ENCODE measurements at places on chromosomes 5 and 9.
A peak's percentile ranks its signal among the peaks of the same experiment; 100 is the strongest.

DNA sequence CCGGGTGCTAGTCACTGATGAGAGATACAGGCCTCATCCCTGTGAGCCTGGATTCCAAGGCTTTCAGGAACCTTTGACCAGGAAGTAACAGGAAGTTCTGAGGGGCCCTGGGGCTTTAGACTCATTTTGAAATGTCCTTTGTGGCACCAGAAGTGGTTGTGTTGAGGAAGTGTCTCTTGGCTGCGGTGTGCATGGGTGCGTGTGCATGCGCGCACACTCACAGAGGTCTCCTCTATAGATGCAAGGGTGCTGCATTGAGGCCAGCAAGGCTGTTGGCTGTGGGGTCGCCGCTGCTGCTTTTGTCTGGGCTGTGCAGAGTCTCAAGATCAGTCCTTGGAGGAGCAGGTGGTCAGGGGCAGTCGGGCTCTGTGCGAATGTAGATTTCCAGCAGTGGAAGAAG lies 7.6 kb downstream of the RAB24 start:
- no peak for DNase-seq

- no peak for DNase-seq
These were observed 28.1 kb downstream of the KCNMB1 start for GRCh38 chr5:170361116-170361515.

GRCh38 chr5:167451076-167451475 lies 840.4 kb upstream of the WWC1 start:
- DNase-seq: no peak

DNA sequence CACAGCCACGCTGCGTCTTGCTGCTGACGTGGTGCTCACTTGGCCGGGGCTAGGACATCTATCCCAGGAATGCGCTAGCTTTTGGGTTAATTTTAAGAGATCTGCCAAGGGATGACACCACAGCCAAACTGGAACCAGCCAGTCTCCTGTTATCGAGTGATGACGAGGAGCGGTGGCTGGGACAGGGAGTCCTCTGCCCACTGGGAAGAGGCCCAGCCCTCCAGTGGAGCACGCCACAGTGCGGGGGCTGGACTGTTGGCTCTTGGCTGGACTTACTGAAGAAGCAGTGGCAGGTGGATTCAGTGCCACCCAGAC lies 55.1 kb upstream of the PHYKPL start:
- DNase-seq: no peak

DNA sequence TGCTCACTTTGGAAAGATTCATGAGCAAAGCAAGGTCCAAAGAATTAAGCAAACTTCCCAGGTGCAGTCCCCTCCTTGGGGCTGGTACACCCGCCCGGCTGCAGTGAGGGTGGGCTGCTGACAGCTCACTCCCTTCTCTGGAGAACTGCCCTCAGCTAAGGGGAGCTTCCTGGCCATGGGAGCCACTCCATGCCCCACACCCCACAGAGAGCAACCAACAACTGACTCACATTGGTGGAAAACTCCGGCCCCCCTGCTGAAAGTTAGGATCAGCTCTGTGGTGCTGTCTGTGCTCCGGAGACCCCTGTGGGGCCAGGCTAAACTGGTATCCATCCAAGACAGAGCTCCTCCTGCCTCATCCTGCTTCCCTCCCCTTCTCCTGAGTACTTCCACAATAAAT lies 223.0 kb downstream of the GABBR2 start:
- no peak for DNase-seq

GRCh38 chr5:5006548-5006947 lies 133.6 kb upstream of the ADAMTS16 start:
- DNase-seq: no peak

GRCh38 chr5:134553821-134554267 lies 28.4 kb downstream of the JADE2 start:
- no peak for DNase-seq

GRCh38 chr9:69888856-69889585 lies 68.4 kb downstream of the CFAP95 start:
- no peak for DNase-seq

GRCh38 chr5:180602481-180603075 lies 11.3 kb upstream of the SCGB3A1 start:
- no peak for DNase-seq

- DNase-seq: no peak
These were observed 31.7 kb upstream of the NFIB start for GRCh38 chr9:14345354-14346230.

- peak; percentile 92 for DNase-seq
These were observed 220.4 kb downstream of the ARRDC3 start for GRCh38 chr5:91162534-91163381.

GRCh38 chr5:19229179-19229835 lies 758.7 kb downstream of the CDH18 start:
- DNase-seq: no peak

GRCh38 chr5:82992646-82993045 lies 84.5 kb downstream of the TMEM167A start:
- DNase-seq: no peak

- DNase-seq: no peak
These were observed 60.0 kb downstream of the SGCD start for GRCh38 chr5:156386976-156387375.

DNA sequence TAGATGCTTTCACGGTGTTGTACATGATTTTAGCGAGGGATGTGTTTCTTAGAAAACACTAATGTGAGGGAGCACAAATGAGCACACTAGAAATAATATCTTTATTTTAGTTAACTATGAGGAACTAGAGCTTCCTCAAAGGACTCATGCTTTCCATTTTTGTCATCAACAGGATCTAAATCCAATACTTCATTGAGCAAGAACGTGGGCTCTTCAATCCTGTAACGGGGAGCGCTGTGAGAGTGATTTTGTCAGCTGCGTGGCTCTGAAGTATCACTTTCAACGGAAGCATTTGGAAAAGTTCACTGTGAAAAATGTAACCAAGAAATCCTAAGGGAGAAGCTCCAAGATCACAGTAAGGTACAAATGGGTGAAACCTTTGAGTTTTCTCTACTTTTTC lies 93.2 kb downstream of the LIX1 start:
- DNase-seq: no peak

DNA sequence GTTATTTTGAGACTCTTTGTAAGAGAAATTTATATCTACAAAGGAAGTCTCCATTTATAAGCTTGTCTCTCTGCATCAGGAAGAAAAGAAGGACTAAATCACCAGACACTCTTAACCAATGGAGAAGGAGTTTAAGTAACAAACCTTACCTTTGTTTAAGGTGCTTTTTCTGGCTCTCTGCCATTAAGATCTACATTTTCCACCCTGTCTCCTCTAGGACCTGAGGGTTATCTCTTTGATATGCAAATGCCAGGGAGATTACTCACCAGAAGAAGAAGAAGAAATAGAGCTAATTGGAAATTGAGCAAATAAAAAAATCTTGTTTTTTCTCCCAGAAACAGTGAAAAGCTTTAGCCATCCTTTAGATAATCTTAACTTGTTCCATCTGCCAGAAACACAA lies 60.9 kb downstream of the CDKN2A start:
- DNase-seq: no peak

DNA sequence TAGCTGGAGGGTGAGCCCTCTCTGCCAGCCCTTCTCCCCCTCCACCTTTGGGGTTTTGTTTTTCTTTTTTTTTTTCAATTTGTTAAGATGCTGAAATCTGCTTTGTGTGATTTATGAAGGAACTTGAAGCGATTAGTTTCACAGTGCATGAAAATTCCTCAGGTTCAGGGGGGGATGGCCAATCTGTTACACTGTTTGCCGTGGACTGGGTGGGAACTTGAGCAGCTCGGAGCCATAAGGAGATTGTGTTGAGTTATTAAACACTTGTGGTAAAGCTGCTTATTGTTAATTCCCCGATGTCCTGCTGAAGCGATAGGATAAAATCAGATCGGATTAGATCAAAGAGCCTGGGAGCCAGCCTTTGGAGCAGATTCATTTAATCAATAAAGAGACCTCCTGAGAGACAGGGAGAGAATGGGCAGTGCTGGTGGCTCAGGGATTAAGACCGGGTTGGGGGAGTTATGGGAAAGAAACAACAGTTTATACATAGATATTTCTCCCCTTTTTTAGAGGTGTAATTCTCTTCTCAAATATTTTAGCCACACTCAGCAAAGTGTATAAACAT lies 105.8 kb upstream of the SPATA31D4 start:
- DNase-seq: no peak

DNA sequence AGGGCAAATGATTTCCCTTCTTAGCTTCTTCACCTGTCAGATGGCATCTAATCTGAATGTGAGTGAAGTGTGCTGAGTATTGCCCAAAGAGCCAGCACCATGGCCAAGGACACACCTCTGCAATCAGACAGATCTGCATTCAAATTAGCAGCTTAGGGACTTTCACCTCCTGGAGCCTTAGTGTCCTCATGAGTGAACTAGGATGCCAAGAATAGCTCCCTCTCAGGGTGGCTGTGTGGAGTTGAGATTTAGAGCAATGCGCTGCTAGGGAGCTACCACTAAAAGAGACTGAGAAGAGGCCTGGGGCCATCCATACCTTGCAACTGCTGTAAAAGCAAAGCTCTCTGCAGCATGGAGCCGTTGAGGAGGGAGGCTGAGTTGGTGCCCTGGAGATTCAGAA lies 1.4 kb downstream of the CIZ1 start:
- no peak for DNase-seq

DNA sequence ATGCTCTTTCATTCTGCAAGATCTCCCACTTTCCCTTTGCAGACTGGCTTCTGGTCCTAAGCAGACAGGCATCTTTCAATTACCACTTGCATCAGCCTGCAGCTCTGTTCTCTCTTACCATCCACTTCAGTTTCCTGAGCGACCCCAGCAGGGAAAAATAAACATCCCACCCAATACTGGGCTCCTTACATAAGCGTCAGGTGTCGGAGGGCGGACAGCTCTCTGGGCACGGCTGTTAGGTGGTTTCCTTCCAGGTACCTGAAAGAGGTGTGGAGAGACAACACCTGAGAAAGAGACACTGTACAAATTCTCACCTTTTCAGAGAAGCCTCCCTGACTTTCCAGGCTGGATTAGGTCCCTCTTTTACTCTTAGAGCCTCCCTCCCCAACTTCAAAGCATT lies 145.1 kb upstream of the PANK3 start:
- no peak for DNase-seq

DNA sequence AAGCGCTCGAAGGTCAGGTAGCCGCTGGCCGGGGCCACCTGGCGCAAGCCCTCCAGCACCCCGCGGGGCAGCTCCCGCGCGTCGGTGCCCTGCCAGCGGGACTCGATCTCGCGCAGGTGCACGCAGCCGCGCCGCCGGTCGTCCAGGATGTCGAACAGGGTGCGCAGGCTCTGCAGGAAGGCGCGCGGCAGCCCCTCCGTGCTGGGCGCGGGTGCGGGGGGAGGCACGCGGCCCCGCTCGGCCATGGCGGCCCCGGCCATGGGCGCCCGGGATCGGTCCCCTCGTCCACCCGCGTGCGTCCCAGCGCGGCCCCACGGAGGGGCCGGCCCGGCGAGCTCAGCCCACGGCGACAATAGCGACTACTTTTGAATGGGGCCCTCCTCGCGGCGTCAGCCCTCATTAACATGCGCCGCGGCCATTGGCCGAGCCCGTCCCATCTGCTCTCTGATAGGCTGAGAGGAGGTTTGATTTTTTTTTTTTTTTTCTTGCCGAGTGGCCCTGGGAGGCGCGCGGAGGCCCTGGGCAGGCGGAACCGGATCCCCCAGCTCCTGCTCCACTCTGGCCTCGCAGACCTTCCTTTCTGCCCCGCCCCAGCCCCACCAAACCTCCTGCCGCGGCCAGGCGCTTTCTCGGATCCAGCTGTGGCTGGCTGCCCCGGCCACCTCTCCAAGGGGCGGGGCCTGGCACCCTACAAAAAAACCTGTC lies at the start of gene SAPCD2:
Gene SAPCD2, minus strand, starts transcription at position 357 of the 705 bp plus-strand sequence. Its CDS starts 97 bp downstream, at position 260.
- peak; percentile 66 for DNase-seq

- DNase-seq: no peak
These were observed 86.3 kb upstream of the IRX1 start for GRCh38 chr5:3509290-3509689.
